Left colon (tissue), 2 donors: ENCODE measurements at places on chromosomes 7 and 10.

DNA sequence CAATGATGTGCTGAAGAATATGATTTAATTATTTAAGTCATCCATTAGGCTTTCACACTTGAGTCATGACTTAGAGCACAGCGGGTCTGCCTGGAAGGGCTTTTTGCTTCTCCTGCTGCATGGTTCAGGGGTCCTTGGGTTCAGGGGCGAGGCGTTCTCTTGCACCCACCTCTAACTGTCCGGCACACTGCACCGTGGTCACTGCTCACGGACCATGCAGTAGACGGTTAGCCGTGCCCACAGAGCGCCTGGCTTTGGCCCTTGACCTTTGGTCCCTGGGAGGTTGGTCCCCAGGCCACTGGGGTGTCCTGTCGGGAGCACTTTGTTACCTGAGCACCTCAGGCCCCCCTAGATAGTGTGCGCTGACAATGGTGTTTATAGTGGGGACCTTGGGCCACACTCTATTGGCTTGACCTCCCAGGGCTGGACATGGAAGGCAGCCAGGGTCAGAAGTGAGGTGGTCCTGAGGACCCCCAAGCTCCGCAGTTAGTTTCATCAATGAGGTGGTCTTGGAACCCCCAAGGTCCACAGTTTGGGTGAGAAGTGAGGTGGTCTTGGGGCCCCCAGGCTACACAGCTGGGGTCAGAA, 110.6 kb downstream of the ACTR3B start:
- no peak for DNase-seq

- no peak for DNase-seq
Observed at GRCh38 chr7:154541606-154542005, 461.3 kb downstream of the PAXIP1 start.

GRCh38 chr7:95921543-95921942, 149.2 kb downstream of the DYNC1I1 start:
- DNase-seq = no peak

DNA sequence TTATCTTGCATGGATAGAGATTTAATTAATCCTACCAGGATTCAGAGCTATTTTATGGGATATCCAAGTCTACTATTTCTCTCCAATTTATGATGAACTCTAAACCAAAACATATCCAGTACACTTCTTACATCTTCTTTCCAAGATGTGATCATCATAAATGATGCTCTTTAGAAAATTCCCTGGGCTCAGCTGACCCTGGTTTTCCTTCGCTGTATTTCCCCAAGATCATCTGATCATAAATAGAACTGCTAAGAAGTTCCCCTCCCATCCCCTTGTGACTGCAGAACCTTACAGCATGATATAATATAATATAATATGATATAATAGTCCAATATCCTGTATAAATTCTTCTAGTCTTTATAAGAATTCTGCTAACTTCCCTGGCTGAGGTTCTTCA, 114.6 kb upstream of the LYZL2 start:
- no peak for DNase-seq

- DNase-seq = no peak
Observed at GRCh38 chr7:107816011-107816566, 13.1 kb upstream of the SLC26A3 start.

DNA sequence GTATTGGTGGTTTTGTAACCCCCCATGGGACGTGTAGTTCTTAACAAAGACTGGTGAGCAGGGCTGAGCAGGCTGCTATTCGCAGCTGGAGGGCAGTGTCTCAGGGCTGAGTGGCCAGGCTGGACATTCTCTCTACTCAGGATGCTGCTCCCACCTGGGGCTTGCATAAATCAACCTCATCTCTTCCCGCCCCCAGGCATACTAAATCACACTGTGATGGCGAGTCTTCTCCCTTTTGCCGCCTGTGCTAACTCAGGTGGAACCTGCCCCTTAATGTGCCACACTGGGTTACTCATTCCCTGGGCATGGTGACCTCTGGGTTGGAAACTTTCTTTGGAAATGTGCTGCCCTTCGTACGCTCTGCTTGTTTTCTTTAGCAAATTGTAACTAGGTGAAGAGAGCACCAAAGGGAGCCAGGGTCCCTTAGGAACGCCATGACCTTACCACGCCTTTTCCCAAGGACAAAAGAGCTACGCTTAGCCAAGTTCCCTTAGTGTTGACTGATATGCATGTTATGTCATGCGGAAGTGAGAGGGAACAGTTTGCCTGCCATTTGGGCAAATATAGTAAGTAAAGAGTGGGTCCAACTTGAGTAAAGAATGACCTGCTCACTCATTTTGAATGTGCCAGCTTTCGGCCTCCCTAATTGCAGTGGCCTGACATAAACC, 40.4 kb upstream of the COBL start:
- no peak for DNase-seq

DNA sequence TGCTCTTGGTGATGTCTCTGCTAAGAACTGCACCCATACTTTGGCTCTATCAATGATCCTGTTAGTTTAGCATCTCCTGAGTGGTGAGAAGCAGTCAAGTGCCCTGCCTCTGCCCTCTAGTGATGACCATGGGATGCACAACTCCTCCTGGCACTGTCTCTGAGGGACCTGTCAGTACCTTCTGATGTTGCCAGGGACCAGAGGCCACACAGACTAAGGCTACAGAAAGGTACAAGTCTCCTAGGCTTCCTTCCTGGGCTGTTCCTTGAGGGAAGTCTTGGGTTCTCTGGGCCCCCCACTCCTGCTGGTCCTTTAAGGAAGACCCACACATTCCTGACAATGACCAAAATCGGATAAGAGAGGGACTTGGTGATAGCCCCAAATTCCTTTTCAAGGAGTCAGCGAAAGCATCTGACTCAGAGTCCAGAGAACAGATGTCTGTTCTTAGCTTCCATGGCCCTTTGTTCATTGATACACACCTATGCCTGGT, 15.3 kb downstream of the NKX2-3 start:
- no peak for DNase-seq

DNA sequence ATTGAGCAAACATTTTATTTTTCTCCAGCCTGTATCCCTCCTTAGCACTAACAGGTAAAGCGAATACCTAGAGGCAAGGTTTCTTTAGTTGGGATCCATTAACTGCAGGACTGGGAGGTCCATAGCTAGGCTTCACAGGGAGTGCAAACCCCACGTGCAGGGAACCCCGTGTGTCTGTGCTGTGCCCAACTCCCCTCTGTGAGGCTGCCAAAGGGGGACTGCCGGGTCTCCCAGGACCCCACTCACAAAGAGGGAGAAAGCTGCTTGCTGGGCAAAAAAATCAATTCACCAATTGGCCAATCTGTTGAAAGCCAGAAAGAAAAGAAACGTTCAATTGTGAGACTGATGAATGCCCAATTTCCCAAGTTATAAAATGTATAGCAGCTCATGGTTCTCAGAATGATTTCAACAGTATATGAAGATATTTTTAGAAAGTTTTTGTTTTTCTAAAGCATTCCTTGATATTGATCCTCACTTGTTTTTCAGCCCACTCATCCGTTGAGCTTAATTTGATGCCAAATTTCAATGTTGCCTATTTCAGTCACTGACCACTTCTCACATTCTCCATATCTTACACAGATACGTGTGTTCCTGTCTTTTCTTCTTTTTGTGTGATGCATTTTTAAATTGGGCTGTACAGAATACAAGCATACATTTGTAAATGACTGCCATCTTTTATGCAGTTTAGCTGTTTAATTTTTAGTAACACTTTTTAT, 202.7 kb upstream of the PRSS58 start:
- DNase-seq = no peak
